ENCODE measurements at places on chromosomes 3 and 15.
A peak's percentile ranks its signal among the peaks of the same experiment; 100 is the strongest.

DNA sequence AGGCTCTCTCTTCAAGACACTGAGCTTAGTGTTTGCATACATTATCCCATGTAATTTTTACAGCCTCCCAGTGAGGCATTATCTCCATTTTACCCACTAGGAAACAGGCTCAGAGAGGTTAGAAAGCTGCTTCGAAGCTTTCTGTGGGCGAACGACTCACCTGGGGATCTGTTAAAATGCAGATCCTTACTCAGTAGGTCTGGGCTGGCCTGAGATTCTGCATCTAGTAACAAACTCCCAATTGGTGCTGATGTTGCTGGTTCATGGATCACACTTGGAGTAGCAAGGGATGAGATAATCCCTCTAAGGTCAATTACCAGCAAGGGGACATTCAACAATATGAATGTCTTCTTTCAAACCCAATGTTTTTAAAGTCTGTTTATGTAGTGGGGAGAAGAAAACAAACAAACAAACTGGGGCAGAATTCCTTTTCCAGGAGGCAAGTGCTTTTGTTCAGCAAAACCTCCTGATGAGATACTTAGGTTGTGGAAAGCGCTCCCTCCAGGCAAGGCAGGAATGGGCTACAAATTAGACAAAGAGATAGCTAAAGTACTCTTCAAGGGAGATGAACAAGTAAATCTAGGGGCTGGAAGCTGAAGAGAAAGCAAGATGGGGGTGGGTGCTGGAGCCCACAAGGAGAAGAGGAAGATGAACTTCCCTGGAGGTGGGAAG is 311.9 kb downstream of the SHQ1 start:
- no peak for DNase-seq

- no peak for DNase-seq
These were observed 152.9 kb upstream of the RBMS3 start for GRCh38 chr3:29128001-29128400.

GRCh38 chr3:195425849-195426248 is 17.0 kb downstream of the ACAP2 start:
- DNase-seq: no peak

DNA sequence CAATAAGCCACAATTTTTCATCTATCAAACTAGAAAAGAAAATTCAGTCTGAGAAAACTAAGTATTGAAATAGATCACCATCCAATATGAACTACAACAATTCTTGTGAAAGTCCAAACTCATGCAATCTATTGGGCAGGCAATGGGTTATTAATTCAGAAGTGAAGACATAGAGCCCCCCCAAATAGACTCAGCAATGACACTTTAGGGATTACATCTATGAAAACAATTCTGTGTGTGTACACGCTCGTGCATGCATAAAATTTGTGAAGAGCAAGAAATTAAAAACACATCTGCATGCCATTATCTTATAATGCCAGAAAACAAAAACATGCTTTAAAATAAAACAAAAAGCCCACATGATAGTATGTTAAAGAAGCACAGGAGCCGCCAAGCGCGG is 151.3 kb downstream of the NR1I2 start:
- no peak for DNase-seq

GRCh38 chr15:35740761-35741160 is 194.8 kb upstream of the DPH6 start:
- DNase-seq: no peak

- no peak for DNase-seq
These were observed 649.2 kb downstream of the ZPLD1 start for GRCh38 chr3:103083848-103084631.

DNA sequence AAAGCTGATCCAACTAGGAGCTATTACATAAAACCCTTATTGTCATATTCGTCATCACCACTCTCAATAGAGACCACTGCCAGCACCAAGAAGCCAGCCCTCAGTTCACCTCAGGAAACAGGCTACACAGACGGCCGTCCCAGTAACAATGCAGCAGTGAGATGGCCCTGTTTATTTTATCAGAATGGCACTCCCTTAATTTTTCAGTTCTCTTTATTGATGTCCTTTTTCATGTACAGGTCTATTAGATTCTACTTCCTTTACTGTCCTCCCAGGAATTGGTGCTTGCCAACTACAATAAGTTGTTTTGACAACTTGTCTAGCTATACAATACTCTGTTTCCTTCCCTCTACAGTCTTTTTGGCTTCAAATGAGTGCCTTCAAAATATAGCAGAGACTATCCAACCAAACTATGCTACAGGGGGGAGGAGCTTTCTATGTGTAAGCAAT is 272.5 kb downstream of the ZBTB20 start:
- no peak for DNase-seq

DNA sequence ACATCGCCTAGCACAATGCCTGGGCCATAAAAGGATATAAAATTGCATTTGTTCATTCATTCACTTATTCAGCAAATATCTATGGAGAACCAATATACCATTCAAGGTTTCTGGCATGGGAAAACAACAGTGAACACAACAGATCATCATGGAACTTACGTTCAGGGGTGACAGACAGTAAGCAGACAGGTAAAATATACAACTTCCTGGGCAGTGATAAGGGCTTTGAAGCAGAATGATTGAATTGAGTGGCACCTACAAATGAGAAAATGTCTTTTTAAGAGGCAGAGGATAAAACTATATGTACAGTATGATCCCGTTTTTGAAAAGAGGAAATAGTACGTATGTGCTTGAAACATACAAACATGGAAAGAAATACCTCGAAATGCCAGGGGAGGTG is 39.2 kb downstream of the CMTM7 start:
- DNase-seq: no peak

DNA sequence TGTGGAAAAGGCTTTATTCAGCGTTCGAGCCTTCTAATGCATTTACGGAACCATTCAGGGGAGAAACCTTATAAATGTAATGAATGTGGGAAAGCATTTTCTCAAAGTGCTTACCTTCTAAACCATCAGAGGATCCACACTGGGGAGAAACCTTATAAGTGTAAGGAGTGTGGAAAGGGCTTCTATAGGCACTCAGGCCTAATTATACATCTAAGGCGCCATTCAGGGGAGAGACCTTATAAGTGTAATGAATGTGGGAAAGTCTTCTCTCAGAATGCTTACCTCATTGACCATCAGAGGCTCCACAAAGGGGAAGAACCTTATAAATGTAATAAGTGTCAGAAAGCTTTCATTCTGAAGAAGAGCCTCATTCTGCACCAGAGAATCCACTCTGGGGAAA is 6.2 kb upstream of the ZNF35 start:
- no peak for DNase-seq

DNA sequence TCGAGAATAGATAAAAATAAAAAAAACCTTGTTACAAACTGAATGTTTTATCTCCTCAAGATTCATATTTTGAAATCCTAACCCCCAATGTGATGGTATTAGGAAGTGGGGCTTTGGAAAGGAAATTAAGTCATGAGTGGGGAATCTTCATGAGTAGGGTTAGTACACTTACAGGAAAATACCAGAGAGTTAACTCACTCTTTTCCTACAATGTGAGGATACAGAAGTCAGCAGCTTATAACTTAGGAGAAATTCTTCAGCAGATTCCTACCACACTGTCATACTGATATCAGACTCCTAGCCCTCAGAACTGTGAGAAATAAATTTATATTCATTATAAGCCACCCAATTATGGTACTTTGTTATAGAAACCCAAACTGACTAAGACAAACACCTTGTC is 453.1 kb downstream of the GBE1 start:
- no peak for DNase-seq

DNA sequence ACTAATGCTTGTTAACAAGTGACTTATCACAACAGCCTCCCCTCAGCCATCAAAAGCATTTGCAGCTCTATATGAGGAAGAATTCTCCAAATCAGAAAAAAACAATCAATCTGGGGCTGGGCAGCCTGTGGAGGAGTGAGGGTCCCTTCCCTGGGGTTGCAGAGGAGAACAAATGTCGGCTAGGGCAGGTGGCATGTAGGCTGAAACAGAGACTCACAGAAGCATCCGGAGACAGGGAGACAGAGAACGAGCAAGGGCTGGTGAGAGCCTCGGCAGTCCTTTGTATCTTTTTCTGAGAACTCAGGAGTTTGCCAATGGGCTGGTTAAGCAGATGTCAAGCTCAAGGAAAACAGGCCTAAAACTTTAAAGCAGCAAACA is 15.8 kb downstream of the ITGA11 start:
- DNase-seq: no peak

- no peak for DNase-seq
These were observed 382.1 kb upstream of the NR2F2 start for GRCh38 chr15:95948411-95948810.

- DNase-seq: no peak
These were observed 46.5 kb downstream of the CD86 start for GRCh38 chr3:122101646-122102045.

GRCh38 chr3:37777835-37778234 is 83.8 kb upstream of the CTDSPL start:
- no peak for DNase-seq

- DNase-seq: no peak
These were observed 2.0 kb downstream of the RAB7A start for GRCh38 chr3:128727996-128728395.

DNA sequence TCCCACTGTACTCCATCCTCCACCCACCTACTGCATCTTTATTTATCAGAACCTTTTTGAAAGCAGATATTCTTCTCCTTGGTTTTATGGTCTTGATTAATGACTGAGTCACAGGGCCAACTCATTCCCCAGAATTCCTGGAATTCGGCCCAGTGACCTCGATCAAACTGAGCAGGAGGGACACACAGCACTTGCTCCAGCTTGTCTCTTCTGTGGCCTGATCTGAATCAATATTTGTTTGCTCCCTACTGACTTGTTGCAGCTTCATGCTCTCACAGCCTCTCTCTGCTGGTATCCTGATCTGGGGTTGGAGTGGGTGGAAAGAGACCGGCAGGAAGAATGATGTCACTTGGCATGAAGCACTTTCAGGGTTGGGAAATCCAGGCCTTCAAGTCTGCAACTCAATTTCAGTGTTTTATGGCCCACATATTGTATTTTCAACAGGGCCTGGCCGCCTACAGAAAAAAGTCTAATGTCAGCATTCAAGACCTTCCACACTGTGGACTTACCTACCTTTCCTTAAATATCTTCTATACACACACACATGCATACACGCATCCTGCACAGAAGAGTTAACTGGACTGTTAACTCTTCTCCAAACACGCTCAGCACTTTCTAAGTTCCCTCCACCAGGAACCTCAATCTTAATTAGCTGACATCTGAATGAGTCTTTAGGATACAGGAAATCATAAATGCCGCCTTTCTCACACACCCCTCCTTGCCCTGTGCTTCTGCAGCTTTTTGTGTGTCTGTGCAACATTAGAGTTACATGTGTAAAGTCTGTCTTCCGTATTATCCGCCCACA is 4.6 kb downstream of the ANXA2 start:
- peak; percentile 15 for DNase-seq

DNA sequence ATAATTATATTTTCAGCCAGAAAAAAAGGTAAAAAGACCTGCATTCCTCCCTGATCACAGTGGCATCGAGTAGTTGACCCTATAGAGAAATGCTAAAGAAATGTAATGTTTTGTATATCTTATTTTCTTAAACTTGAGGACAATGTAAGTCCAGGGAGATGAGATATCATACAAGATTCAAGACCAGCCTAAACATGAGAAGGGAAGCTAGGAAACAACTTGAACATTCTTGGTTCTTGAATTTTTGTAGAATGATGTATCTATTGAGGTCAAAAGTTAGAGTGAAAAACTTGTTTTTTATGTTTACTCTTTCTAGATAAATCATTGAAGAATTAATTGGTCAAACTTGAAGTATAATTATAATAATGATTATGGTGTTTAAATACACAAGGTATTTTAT is 497.7 kb upstream of the TBL1XR1 start:
- no peak for DNase-seq

DNA sequence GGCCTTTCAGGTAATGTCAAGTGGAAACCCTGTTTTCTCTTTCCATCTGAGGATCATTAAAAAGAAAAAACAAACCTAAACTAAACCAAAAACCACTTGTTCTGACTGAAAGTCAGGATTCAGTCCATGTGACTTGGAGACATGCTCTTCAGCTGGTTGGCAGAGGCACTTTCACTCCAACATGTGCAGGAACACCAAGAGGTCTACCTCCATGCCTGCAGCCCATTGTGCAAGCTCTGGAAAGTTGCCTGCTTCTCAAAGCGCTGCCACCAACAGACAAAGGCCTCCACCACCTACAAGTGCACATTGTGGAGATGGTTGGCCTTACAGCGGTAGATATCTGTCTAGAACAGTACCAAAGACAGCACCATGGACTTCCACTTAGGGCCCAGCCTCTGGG is 161.8 kb downstream of the LEKR1 start:
- DNase-seq: no peak
